ENCODE measurements at places on chromosomes 16 and 17.
A peak's percentile ranks its signal among the peaks of the same experiment; 100 is the strongest.

GRCh38 chr16:280552-280951, at the start of gene ARHGDIG:
ARHGDIG (plus strand) TSS chr16:280591; CDS start chr16:280681, 90 bp downstream.
- no peak for ATAC-seq

GRCh38 chr17:13575922-13576419, 25.8 kb downstream of the HS3ST3A1 start:
- ATAC-seq: no peak

DNA sequence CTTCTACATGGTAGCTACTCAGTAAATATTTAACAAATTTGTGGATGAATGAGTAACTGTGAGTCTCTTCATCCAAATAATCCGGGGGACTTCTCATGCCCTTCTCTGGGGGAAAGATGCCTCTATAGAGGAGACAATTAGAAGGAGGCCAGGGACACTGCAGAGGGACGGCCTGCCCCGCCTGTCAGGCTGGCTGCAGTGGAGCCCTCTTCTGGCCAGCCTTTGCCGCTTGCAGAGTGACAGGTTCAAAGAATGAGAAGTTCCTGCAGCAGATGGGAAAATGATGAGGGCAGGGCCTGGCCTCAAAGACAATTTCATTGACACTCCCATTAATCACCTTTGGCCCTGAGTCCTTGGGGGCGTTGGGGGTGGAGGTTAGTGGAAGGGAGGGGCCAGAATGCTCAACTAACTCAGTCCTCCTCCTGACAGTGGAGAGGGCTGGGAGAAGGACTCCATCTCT, 339.0 kb downstream of the MAF start:
- ATAC-seq: no peak

DNA sequence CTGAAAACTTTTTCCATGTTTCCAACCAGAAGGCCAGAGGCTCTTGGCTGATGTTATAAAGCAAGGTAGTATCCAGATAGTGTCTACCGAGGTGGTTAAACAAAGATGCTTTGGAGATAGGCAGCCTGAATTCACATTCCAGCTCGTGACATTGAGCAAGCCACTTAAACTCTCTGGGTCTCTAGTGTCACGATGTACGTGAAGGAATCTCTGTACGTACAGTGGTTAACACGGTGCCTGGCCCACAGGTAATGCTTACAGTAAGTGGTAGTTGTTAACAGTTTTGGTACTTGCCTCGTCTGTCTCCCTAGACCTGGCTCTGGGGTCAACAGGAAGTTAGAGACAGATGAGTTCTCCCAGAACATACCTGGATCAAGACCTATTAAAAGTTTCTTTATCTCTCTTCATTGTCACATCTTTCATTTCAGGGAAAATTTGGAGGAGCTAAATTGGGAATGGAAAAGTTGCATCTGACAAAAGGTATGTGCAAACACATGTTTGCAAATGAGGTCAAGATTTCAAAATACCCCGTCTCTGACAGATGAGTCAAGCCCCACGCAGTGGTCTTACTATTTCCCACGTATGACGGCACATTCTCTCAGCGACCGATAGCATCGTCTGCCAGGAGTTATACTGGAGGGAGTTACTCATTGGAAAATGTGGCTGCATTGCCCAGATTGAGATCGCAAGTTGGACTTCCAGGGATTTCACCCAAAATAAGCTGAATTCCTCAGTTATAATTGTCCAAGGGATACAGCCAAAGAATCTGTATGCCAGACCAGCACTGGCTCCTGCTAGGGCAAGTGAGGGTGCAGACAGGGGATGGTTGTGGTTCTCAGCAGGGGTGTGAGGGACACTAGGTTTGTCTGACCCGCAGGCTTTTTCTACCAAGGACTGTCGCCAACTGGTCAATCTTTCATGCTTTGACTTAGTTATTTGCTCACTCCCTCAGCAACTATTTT, 18.9 kb upstream of the MYH10 start:
- peak; percentile 81 for ATAC-seq

DNA sequence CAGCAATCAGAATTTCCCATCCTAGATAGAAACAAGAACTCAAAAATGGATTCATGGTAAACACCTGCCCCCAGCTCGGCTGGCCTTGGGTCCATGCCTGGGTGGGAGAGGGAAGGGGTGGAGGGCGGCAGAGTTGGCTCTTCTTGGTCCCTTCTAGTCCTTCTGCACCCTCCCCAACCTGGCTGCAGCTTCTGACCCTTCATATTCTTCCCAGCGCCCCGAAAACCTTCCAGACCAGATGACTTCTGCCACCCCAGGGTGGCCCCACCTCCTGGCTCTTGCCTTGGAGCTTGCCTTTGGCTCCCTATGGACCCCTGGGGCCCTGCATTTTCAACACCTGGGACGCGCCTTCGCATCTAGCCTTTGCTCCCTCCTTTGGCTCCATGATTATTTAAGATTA, 5.4 kb upstream of the GJD3 start:
- ATAC-seq: no peak

Measured in gastroesophageal sphincter (tissue), 4 donors.